Stimulated activated CD8-positive, alpha-beta memory T cell treated with anti-CD3 and anti-CD28 coated beads, Interleukin-4, amount 100 ng/mL, for 4 hours (primary cell): ENCODE measurements at places on chromosomes 1 and 21.

GRCh38 chr1:95133687-95134086, 16.5 kb downstream of the TLCD4 start:
- DNase-seq, result no peak

- DNase-seq, result no peak
Observed at GRCh38 chr1:163106364-163106987, 37.3 kb downstream of the RGS4 start.

DNA sequence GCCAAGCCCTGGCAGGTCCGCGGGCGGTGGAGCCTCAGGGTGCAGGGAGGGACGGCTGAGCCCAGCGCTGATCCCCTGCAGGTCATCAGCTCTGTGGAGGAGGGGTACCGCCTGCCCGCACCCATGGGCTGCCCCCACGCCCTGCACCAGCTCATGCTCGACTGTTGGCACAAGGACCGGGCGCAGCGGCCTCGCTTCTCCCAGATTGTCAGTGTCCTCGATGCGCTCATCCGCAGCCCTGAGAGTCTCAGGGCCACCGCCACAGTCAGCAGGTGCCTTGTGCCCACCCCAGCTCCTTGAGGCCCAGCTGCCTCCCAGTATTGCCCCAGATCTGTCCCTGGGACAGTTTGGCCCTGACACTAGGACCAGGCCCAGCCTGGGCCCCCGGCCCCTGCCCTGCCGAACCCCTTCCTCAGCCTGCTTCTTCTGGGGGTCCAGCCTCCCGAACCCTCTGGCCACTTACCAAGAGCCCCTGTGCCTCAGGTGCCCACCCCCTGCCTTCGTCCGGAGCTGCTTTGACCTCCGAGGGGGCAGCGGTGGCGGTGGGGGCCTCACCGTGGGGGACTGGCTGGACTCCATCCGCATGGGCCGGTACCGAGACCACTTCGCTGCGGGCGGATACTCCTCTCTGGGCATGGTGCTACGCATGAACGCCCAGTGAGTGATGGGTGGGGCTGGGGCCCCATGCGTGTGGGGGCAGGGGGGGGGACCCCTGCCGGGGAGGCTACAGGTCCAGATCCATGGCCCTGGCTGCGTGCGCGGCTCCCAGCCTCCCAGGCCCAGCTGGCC, 35.4 kb upstream of the C1QA start:
- DNase-seq, result no peak

GRCh38 chr21:31629972-31630711, 29.4 kb upstream of the SOD1 start:
- DNase-seq, result no peak

- no peak for DNase-seq
Observed at GRCh38 chr1:185442050-185442449, 125.0 kb upstream of the IVNS1ABP start.

GRCh38 chr1:243621973-243622372, 228.1 kb downstream of the AKT3 start:
- DNase-seq, result no peak

- DNase-seq, result no peak
Observed at GRCh38 chr1:245590726-245591125, 435.9 kb downstream of the KIF26B start.

- no peak for DNase-seq
Observed at GRCh38 chr1:64136296-64136695, 67.1 kb upstream of the UBE2U start.

DNA sequence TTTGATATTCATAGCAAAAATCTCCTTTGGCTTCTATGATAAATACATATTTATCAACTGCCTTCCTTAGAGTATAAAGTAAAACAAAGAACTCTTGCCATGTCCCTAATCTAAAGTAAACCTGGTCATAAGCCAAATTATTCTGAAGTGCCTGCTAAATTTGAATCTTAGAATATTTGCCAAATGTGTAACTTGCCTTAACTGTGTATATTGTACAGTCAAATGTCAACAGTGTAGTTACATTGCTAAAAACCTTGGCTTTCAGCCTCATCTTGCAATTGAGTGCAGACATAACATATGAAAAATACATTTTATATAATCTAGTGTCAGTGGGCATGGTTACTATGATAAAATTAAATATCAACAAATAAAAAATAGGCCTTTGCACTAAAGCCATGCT, 583.4 kb upstream of the ADAMTS5 start:
- no peak for DNase-seq
